ENCODE measurements at places on chromosomes 11 and 22.

DNA sequence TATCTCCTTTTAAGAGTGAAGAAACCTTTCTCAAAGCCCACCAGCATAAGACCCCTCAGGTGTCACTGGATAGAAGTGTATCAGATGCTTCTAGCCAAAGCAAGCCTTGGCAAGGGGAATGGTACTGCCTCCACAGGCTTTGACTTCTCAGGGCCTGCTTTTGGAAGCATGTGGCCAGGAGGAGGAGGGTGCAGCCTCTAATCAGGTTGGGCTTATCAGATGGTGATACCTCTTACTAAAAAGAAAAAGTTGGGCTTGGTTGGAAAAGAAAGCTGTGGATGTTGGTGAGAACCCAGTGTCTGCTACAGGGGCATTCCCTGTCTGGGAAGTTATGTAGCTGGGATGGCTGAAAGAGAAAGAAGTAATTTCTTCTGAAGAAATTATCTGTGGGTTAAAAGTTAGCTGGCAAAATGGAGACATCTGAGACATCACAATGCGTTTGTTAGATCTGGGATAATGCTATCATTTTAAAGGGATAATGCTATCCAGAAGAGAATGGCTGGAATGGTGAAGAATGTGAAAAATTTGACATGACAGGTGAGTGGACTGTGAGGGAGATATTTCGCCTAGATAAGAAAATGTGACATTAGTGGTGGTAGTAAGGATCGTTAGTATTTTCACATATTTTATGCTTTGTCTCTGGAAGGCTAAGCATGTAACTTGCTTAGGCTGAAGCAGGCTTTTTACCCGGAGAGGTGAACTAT is 7.2 kb downstream of the APLP2 start:
- no peak for DNase-seq

DNA sequence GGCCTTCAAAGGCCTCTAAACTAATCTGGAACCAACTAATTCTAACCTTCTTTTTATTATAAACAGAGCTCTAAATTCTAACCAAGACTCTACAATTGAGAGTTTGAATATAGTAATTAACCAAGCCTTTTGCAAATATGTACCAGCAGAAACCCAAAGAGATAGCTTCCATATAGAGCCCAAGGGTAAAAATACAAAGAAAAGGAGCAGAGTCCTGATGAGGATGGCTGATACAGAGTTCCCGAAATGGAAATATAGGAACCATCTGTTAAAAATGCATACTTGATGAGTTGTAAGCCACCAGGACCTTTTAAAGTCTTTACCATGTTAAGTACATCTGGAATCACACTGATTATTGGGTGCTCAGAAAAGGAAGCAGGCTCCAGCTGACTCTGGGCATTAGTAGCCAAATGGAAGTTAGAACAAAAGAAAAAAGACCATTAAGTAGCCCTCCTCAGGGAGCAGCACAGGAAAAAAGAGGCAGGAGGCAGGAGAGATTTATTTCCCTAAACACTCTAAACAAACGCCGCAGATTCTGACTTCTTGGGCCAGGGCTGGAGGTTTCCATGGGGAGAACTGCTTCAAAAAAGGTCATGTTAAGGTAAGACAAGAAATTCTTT is 463.1 kb upstream of the FAT3 start:
- DNase-seq = no peak

- no peak for DNase-seq
These were observed 350.4 kb upstream of the B3GAT1 start for GRCh38 chr11:134762248-134763029.

- no peak for DNase-seq
These were observed 89.2 kb downstream of the PDE2A start for GRCh38 chr11:72584939-72585597.

DNA sequence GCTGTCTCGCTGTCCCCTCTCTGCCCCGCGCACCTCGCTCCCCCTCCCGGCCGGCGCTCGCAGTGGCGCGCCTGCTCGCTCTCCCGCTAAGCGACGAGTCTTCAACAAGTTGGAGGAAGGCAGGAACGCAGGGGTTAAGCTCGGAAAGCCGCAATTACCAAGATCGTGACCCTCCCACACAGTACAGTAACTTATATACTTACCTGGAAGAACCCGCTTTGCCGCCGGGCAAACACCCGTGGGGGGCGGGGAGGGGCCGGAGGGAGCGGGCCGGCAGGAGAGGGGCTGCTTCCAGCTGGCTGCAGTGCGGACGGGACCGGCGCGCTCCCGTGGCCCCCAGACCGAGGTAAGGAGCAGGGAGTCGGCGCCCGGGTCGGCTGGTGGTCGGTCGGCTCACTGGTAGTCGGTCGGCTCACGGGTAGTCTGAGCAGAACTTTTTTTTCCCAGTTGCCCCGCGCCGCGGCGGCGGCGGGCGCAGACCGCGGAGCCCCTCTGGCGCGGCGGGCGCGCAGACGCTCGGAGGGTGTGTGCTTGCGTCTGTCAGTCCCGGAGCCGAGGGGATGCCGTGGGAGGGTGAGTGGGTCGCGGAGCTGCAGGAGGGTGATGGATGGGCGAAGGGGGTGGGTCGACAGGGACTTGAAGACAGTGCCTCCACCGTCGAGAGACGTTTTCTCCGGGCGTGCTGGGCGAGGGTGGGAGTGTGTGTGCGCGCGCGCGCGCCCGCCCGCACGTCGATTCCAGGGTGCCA is 101.2 kb upstream of the HSD17B12 start:
- DNase-seq = no peak

GRCh38 chr22:46634011-46634699 is 14.0 kb downstream of the GRAMD4 start:
- no peak for DNase-seq

DNA sequence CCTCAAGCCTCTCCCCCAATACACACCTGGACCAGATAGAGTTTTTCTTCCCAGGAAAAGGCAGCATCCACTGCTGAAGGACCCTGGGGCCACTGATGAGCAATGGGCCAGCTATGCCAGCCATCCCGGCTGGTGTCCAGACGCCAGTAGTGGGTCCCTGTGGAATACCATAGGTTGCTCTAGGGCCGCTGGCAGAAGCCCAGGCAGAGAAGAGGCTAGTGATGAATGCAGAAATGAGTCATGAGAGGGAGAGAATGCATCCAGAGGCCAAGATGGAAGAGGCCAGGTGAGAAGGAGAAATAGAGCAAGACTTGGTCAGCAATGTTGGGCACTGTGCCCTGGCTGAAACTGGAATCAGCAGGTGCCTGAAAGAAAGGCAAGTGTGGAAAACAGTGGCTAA is 8.9 kb downstream of the HPX start:
- no peak for DNase-seq

All from NCI-H1694 (cell line).